ENCODE measurements at places on chromosomes 2 and 18.

DNA sequence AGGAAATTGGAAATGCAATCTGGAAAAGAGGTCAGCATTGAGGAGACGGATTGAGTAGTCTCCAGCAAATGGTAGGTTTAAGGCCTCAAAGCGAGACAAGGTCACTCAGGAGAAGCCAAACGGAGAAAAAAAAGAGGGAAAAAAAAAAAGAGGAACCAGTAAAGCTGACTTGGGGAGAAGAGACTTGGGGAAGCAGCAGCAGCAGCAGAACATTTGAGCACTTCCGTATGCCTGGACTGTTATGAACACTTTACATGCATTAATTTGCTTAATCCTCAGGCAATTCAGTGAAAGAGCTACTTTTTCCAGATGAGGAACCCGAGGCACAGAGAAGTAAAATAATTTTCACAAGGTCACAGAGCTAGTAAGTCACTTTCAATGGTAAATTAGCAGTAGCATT, 81.3 kb downstream of the OSBPL6 start:
- no peak for DNase-seq

- DNase-seq: no peak
Observed at GRCh38 chr2:230687498-230687897, 25.1 kb upstream of the CAB39 start.

- no peak for DNase-seq
Observed at GRCh38 chr2:180449171-180449915, 442.2 kb upstream of the CWC22 start.

DNA sequence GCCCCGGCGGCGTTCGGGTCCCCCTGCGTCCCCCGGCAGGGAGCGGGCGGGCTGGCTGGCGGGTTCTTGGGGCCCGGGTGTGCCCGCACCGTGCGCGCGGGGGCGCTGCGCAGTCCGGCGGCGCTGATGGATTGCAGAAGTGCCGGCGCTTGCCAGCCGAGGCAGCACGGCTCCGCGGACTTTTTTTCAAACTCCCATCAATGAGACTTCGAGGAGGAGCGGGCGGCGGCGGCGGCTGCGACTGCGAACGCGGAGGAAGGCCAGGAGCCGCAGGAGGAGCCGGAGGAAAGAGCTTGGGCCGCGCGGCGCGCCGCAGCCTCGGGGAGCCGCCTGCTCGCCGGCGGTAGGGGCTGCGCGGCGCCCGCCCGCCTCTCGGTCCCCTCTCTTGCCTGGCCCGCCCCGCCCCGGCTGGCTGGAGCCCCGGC, at the start of gene GLI2:
GLI2 (plus strand) TSS at position 123 of the 425 bp plus-strand sequence. CDS start 61,453 bp downstream, outside the sequence.
- DNase-seq: peak; percentile 87

DNA sequence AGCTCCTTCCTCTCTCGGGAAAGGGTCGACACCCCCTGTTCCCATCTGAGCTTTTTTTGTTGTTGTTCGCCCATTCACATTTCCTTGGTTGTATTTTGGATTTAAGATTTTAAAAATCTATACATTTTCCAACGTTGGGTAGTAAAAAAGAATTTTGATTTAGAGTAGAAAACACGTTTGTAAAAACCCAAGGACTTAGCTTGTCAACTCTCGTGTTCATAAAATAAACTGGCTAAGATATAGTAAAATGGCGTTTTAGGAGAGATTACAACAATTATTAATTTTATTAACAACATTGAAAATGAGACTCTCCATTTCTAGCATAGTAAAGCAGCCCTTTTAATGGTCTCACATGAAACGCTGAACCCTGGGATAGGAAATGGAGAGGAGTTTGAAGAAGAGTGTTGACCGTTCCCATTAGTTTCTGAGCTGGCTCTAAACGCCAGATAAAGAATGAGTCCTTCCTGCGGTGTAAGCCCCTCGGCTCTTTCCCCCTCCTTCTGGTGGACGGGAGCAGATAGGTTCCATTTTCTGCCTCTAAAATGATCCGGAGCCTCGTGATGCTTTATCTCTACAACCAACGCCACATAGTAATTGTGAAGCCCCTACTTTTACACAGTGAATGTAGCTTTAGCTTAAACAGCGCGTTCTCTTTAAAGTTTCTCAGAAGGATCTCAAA, 24.0 kb upstream of the ZNF516 start:
- DNase-seq: no peak

- no peak for DNase-seq
Observed at GRCh38 chr18:23619388-23619881, 33.1 kb upstream of the NPC1 start.

- no peak for DNase-seq
Observed at GRCh38 chr2:190649798-190650390, 1.0 kb downstream of the NAB1 start.

- DNase-seq: no peak
Observed at GRCh38 chr2:203659331-203660049, 46.9 kb upstream of the CD28 start.

GRCh38 chr2:148102641-148103040, 81.8 kb downstream of the MBD5 start:
- DNase-seq: no peak

- DNase-seq: no peak
Observed at GRCh38 chr2:137674991-137675390, 289.3 kb upstream of the HNMT start.

- no peak for DNase-seq
Observed at GRCh38 chr2:735670-736218, 58.5 kb upstream of the TMEM18 start.

GRCh38 chr2:235688511-235689426, 194.9 kb downstream of the AGAP1 start:
- DNase-seq: no peak

DNA sequence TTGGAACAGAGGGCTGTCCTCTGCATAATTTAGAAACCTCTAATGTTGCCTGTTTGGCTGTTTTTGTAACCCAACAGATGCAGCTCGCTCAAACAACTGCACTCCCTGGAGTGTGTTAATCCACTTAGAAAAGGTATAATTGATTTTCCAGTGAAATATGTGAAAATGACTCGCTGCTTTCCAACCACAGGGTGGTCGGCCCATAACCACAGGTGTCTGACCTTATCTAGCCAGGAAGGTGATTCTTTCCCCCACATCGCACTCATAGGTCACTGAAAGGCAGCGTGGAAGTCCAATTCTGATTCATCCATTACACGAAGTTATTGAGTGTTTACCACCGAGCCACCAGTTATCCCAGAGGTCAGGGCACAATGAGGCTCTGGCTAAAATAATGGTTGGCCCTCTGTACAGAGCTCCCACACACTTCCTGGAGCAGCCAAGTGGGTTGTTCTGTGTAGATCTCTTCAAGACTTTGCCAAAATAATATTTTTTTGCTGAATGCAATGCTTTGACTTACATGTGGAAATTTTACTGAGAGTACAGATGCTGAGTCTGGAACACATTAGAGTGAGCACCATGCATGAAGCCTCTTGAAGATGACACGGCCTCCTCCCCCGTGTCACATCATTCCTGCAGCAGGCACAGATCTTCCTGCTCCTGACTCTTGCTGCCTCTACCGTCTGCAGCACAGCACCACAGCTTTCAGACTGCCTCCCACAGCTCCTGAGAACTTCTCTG, 396.2 kb downstream of the ZNF516 start:
- no peak for DNase-seq
